ENCODE measurements at places on chromosomes 6 and 20.

DNA sequence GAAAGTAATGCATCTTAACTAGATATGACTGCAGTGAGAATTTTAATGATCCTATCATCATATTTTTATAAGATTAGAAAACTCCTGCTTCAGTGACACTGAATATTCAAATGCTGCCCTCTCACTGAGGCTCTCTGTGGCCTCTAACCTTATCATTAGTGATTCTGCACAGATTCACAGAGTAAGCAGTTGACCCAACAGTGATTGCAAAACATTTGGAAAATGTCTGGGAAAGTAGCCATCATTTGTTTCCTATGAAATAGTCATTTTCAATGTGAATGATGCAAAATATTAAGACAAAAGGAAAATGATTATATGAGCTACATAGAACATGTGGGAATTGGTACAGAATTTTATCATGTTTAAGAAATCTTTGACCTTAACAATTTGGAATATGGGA is 210.3 kb downstream of the TBX18 start:
- no peak for ATAC-seq

- ATAC-seq: no peak
These were observed 64.6 kb upstream of the SCP2D1 start for GRCh38 chr20:18748987-18749386.

DNA sequence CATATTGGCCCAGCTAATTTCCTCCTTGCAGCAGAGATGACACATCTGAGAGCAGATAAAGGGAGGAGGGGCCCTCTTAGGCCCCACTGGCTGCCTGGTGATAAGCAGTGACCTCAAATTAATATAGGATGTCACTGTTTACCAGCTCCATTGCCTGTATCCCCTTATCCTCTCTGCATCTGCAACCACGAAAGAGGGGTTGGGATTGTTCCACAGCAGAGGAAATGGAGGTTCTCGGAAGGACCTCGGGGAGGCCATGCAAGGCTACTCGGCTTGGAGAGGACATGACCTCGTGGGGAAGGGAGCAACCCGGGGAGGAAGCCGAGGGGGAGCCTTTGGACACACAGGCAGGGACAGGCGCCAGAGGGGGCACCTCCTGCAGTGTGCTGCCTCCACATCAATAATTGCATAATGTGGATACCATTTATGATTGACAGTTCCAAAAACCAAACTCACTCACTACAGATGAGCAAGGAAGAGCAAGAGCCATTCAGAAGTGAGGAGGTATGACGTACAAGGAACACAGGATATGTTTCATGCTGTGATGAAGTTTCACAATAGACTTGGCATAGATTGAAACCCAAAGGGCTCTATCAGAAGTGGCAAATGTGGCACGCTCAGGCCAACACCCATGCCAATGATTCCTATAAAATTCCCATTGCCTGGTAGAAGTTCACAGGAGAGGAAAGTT is 177.2 kb upstream of the RNF24 start:
- no peak for ATAC-seq

DNA sequence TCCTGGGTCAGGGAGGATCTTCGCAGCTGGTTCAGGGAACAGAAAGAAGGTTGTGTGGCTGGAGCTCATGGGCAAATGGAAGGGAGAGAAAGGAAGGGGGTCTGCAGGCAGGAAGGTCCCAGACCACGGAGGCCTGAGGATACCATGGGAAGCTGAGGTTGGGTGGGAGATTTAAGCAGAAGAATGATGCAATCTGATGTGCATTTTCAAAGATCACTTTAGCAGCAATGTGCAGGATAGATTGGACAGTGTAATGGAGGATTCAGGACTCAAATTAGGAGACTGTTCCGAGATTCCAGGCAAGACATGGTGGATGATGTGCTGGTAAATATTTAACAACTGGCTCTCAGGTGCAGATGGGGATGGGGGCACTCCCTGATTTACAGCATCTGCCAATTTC is 5.8 kb upstream of the RRBP1 start:
- ATAC-seq: no peak

- ATAC-seq: no peak
These were observed 311.9 kb upstream of the CITED2 start for GRCh38 chr6:139686308-139686707.

- ATAC-seq: no peak
These were observed 82.1 kb downstream of the TCP11 start for GRCh38 chr6:35058865-35059522.

DNA sequence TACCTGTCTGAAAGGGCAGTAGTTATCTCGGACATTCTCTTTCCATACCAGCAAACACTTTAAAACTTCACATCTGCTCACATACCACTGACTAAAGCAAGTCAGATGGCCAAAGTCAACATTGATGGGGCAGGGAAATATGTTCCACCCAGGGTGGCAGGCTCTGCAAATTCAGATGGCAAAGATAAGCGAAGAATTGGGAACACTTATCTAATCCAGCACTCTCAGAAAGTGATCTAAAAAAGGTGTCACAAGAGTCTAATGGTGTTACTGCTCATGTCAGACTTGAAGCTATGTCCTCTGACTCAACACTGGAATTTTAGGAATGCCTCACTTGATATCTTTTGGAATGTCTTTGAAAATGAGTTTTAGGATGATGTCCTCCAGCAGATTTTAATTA is 1086.2 kb downstream of the KIF16B start:
- no peak for ATAC-seq

- ATAC-seq: no peak
These were observed 4.5 kb upstream of the CNBD2 start for GRCh38 chr20:35963878-35964277.

DNA sequence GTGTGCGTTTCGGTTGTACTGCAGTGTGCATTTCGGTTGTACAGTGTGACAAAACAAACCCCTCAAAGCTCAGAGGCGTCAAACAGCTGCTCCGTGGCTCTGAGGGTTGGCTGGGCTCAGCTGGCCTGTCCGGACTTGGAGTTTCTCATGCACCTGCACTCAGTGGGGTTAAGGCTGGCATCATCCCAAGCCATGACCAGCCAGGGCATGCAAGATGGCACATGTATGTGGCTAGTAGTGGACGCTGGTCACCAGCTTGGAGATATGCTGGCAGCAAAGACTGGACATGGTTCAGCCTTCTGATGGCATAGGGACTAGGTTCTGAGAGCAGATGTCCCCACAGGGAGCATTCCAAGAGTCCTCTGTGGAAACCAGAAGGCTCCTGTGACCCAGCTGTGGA is 187.2 kb downstream of the CDH4 start:
- ATAC-seq: no peak

DNA sequence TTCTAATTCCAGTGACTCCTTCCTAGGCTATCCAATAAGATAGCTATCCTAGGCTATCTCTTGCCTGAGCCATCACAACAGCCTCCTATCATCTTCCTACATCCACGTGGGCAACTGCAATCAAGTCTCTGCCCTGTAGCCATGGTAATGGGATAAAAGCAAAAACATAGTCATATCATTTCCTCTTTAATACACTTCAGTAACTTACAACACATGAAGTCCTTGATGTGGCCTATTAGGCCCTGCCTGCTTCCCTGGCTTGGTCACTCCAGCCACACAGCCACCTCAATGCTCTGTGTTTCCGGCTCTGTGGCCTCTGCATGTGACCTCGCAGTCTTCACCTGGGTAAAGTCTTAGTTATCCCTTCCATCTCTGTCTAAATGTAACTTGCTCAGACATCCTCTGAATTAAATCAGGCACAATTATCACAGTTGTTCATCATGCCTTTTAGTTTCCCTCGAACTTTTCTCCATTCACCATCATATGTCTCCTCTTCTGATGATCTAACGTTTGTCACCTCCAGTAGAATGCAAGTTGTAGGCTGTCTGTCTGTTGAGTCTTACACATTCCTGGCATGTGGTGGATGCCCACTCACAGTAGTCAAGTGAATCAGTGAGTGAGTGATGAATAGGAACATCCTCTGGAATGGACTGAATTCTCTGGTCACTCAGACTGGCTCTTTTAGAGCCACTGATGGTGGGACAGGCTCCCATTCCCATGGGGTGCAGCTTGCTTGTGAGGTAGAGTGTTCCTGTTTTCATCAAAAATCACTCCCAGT is 229.4 kb downstream of the TBC1D7 start:
- no peak for ATAC-seq

DNA sequence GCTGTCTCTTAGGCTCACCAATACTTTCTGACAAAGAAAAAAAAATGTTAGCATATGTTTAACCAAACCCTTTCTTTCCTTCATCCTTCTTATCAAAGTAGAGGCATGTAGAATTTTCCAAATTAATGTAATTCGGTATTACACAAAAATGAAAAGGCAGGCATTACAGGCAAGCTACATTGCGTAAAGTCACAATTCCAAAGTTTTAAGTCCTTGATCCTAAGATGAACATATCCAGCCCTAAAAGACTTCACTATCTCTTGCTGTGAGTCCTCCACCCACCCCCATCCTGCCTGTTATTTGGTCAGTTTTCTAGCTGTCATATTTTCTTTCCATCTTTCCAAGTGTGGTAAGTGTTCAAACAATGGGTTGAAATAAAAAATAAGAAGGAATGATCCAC is 12.1 kb upstream of the TENT5A start:
- ATAC-seq: no peak

Data from activated CD4-positive, CD25-positive, alpha-beta regulatory T cell treated with anti-CD3 and anti-CD28 coated beads, Interleukin-2, amount 50 U/mL, for 24 hours (primary cell).